ENCODE measurements at places on chromosomes 13 and 19.

GRCh38 chr13:75801388-75801945 is 165.3 kb downstream of the LMO7 start:
- DNase-seq, result no peak

GRCh38 chr13:60035874-60036273 is 127.9 kb downstream of the DIAPH3 start:
- no peak for DNase-seq

- no peak for DNase-seq
Measured at GRCh38 chr13:77429320-77430142, 102.6 kb upstream of the MYCBP2 start.

GRCh38 chr19:5587661-5588060 is 19.9 kb upstream of the TINCR start:
- no peak for DNase-seq

GRCh38 chr19:49894011-49894664 is 2.5 kb downstream of the IL4I1 start:
- no peak for DNase-seq

DNA sequence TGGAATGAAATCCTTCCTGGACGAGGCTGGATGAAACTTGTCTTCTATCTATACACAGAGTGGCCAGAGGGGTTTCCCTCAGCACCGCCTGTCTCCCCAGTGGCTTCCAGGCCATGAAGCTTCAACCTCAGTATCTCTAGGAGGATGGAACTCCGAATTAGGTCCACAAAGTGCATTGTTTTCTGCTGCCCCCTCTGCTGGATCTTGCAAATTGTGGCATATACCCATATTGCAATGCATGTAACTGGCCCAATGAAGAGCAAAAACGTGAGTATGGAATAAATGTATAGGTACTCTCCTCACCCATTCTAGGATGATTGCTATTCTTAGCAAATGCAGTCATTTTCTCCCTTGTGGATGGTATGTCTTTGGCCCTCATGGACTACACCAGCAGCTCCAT is 14.7 kb upstream of the LILRB4 start:
- no peak for DNase-seq

DNA sequence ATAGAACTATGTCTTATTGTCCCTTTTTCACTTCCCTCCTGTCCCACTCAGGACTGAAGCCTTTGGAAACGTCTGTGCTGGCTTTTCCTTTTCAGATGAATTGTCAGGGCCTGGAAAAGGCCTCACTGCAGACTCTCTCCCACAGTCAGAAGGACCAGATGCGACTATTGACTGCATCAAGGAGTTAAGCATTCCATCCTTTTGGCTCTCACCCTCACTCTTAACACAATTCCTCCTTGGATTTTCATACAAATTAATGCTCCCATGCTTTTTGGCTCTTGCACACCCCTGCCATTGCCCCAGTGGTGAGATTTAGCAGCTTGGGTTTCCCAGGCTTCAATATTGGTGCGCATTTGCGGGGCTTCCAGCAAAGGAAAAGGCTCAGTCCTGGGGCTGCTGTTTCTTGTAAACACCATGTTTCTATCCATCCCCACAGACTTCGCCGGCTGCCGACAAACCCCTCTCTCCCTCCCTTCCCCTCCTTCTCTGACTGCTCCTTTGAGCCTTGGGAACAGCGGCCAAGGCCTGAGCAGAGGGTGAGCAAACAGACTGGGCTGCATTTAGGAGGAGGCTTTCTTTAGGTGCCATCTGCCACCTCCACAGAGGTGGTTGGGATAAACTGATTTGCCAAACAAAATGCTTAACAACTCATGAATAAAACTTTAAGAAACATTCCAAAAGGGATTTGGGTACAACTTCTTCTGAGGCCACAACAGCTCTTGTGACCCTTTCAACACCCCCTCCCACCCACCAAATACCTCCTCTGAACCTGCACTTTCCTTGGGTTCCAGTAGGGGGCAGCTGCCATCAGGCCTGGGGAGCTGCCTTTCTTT is 48.6 kb upstream of the PCDH8 start:
- DNase-seq, result no peak

DNA sequence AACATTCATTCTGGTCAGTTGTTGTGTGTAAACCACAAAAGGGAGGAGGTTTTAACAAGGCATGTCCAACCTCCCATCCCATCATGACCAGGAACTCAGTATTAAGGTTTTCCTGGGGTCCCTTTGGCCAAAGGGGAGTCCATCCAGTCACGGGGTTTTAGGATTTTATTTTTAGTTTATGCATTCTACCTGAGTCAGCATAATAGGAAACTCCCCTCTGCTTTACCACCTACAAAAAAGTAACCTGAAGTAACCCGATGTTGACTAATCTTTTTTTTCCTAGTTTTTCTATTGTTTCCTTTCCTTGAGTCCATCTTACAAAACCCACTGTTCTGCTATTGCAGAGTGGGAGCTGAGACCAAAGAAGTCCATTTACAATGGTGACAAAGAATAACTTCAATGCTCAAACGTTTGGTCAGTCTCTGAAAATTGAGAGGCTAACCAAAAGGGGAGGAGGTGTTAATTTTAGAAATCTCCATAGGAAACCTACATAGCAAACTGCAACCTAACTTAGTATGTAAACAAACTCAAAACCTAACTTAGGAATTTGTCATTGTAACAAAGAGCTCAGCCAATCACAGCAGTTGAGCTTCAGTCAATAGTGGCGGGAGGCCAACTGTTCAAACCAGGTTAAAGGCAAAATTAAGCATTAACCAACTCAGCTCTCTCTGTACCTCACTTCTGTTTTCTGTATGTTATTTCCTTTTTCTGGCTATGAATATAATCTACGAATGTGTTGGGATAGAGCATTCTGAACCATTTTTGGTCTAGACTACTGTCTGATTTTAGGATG is 1954.1 kb downstream of the PCDH9 start:
- DNase-seq, result no peak

DNA sequence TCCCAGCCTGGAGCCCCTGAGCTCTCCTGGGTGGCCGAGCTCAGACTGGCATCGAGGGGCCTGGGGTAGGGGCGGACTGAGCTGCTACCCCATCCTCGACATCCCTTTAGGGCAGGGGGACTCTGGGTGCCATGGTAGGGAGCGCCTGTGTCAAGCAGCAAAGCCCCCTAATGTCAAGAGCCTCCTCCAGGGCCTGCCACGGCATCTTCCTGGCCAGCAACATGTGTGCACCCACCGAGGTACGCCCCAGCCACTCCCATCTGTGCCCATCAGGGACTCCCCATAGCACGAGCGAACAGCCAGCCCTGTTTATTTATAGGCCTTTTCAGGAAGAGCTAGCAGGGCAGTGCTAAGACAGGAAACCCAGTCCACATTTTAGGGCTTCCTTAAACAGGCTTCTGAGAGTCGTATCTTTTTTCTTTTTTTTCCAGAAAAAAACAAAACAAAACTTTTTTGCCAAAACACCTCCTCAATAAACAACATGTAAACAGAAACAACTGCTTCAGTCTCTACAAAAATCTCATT is 14.3 kb downstream of the LRP3 start:
- DNase-seq, result no peak

DNA sequence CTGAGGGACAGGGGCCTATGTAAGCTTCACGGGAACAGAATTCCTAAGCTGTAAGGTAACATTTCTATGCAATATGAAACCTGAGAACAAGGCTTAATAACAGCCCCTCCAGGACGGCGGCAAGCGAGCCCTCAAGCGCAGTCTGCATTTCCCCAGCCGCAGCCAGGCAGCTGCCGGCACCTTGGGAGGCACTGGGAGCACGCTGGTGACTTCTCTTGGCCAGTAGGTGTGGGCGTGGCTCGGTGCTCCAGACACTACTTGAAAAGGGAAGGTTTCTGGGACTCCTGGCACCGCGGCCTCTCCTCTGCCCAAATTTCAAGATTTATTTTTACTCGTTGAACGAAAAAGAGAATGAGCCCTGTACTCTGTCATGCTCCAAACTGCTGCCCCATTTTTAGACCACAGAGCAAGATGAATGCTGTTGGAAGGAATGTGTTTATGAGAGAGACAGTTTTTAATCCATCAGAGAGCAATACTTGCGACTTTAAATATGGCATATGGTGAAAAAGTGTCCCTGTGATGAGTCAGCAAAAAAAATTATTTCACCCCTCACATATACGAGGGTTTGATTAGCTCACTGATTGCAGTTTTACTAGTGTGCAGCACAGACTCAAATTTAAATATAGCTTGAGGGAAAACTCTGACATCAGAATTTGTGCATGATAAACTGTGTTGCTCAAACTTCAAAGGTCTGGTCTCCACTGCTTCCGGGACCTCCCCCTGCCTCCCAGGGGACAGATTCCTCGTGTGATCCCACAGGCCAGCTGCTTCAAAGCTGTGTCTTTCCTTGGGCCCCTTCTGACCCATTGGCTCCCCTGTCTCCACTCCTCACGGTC is 81.2 kb downstream of the COL4A2 start:
- DNase-seq, result no peak

GRCh38 chr13:36436811-36437210 is 4.5 kb downstream of the CCNA1 start:
- DNase-seq, result no peak

- DNase-seq, result no peak
Measured at GRCh38 chr13:79307433-79307861, 98.6 kb downstream of the RBM26 start.

GRCh38 chr13:32381539-32381938 is 46.4 kb downstream of the N4BP2L1 start:
- no peak for DNase-seq

DNA sequence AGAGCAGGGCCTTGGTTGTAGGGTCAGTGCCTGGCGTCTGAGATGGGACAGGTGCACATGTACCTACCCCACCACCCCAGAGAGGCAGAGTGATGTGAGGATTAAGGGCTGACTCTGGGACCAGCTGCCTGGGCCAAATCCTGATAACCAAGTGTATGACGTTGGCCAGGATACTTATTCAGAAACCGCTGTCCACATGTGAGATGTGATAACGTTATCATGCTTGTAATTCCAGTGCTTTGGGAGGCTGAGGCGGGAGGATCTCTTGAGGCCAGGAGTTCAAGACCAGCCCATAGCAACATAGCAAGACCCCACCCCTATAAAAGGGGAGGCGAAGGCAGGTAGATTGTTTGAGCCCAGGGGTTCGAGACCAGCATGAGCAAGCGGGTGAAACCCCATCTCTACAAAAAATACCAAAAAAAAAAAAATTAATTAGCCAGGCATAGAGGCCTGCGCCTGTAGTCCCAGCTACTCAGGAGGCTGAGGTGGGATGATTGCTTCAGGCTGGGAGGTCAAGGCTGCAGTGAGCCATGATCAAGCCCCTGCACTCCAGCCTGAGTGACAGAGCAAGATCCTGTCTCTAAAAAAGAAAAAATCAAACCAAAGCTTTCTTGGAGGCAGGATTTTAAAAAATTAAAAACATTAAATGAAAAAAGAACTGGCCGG is 10.0 kb downstream of the ADGRE5 start:
- no peak for DNase-seq

DNA sequence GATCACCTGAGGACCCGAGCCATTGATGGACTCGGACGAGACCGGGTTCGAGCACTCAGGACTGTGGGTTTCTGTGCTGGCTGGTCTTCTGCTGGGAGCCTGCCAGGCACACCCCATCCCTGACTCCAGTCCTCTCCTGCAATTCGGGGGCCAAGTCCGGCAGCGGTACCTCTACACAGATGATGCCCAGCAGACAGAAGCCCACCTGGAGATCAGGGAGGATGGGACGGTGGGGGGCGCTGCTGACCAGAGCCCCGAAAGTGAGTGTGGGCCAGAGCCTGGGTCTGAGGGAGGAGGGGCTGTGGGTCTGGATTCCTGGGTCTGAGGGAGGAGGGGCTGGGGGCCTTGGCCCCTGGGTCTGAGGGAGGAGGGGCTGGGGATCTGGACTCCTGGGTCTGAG is 888 bp downstream of the FGF21 start:
- no peak for DNase-seq

DNA sequence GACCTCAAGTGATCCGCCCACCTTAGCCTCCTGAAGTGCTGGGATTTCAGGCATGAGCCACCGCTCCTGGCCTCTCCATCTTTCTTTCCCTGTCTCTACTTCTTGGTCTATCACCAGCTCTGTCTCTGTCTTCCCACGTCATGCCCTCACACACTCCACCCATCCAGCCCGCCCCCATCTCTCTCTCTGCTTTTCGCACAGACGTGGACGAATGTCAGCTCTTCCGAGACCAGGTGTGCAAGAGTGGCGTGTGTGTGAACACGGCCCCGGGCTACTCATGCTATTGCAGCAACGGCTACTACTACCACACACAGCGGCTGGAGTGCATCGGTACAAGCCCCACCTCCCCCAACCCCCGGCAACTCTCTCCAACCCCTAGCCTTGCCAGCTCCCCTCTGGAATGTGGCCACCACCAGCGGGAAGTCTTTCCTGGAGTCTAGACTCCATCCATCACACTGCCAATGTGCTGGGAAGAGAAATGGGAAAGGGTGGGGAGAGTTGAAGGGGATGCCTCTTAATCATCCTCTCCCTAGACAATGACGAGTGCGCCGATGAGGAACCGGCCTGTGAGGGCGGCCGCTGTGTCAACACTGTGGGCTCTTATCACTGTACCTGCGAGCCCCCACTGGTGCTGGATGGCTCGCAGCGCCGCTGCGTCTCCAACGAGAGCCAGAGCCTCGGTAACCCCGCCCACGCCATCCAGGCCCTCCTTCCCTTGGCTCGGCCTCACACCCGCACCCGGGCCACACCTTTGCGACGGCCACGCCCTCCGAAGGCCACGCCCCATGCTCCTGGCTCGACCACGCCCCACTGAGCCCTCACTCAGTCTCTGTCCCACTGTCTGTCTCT is 22.5 kb downstream of the LTBP4 start:
- no peak for DNase-seq

DNA sequence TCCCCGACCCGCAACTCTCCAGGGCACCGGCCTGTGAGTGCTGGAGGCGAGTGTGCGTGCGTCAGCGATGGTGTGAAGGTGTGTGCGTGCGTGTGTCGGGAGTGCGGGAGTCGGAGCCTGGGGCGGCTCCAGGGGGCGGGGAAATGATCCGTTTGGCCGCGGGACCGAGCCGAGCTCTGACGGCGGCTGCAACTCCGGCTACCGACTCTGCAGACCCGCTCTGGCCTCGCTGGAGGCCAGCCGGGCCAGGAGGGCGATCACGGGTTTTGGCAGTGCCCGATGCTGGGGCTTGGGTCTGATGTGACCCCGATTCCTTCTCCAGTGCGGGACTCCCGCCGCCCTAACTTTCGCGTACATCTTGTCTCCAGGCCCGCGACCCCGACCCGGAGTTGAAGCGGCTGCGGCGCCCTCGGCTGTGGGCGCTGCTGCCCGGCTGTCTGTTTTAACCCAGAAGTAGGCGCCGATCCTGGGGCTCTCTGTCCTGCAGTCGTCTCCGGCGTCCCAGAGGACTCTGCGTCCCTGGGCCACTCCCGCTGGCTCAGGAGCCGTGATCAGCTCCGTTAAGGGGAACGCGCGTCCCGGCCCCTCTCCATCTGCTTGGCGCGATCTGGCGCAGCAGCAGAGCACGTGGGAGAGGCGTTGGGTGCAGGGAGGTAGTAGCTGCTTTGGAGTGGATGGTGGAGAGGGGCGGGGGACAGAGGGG is 1.2 kb downstream of the CHST8 start:
- no peak for DNase-seq

GRCh38 chr19:16205205-16206045 is 7.7 kb downstream of the AP1M1 start:
- DNase-seq, result no peak

- no peak for DNase-seq
Measured at GRCh38 chr13:42266473-42266872, 5.5 kb upstream of the AKAP11 start.

GRCh38 chr13:111359237-111359915 is 38.9 kb downstream of the TEX29 start:
- DNase-seq, result no peak
